Activated CD4-positive, CD25-positive, alpha-beta regulatory T cell treated with anti-CD3 and anti-CD28 coated beads, Interleukin-2, amount 50 U/mL, for 72 hours (primary cell): ENCODE measurements at places on chromosomes 6 and 20.

GRCh38 chr6:4563156-4563555 is 213.0 kb upstream of the CDYL start:
- no peak for DNase-seq

- no peak for DNase-seq
These were observed 102.4 kb downstream of the CDH26 start for GRCh38 chr20:60060593-60060992.

- DNase-seq = no peak
These were observed 111.3 kb downstream of the ADAT2 start for GRCh38 chr6:143339223-143339622.

GRCh38 chr6:164208371-164208770 is 793.9 kb downstream of the QKI start:
- no peak for DNase-seq

GRCh38 chr6:159456349-159456748 is 236.7 kb downstream of the SOD2 start:
- no peak for DNase-seq

- DNase-seq = no peak
These were observed 7.1 kb downstream of the ELOVL2 start for GRCh38 chr6:11036977-11037430.

- no peak for DNase-seq
These were observed 120.7 kb upstream of the NT5E start for GRCh38 chr6:85329196-85329595.

GRCh38 chr20:53829724-53830521 is 236.3 kb upstream of the ZNF217 start:
- no peak for DNase-seq

GRCh38 chr6:121504227-121504626 is 68.8 kb downstream of the GJA1 start:
- DNase-seq = no peak

GRCh38 chr6:167329014-167329413 is 4.1 kb downstream of the TTLL2 start:
- DNase-seq = no peak

GRCh38 chr6:130758813-130759212 is 68.4 kb upstream of the SMLR1 start:
- DNase-seq = no peak

DNA sequence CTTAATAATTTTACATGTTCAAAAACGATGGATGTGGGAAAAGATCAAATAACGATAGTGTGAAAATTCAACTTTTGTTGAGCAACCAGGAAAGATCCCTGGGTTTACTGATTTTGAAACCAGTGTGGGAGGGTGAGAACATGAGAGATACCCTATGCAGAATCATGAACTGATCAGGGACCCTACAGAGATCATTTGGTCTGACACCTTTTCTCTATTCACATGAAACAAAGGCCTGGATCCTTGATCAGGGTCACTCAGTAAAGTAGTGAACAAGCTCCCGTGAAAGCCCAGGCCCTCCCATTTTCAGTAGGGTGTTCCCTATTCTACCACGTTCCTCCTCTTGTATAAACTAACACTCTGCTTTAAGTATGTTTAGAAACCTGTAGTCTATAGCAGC is 60.5 kb upstream of the DUSP22 start:
- DNase-seq = no peak

GRCh38 chr6:158764926-158765325 is 54.2 kb downstream of the EZR start:
- no peak for DNase-seq

DNA sequence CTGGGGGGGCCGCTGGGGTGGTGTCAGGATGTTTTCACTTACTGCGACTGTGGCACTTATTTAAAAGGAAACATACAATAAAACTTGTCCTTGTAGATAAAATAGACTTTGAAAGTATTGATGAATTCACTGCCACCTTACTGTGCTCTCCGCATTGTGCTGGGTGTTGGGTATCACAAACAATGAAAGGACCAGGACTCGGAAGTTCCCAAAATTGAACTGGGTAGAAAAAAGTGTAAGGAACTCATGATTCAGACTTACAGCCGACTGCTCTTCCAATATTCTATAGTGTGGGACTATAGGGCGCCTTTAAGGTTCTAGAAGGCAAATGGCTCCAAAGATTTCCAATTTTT is 32.1 kb upstream of the ID4 start:
- DNase-seq = no peak

- no peak for DNase-seq
These were observed 312.5 kb upstream of the PLCB4 start for GRCh38 chr20:8756410-8756809.

- DNase-seq = no peak
These were observed 254.5 kb downstream of the TMEM242 start for GRCh38 chr6:157068691-157069324.

DNA sequence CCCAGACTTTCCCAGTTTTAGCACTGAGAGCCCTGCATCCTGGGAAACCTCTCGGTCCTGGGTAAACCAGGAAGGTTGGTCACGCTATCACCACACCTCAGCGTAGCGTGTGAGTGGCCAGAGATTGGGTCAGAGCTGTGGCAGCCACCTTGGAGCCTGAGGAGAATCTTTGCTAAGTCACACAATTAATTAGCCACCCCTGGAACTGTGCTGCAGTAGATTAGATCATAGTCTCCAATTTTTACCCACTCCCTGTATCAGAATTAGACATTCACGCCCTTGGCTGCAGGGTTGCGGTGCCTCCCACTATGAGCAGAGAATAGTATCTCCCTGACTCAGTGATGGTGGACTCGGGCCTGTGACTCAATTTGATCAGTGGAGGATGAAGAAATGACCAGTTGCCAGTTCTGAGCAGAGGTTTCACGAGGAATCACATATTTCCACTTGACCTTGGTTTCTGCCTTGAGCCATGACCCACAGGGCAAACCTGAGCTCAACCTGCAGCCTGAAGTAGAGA is 6.0 kb upstream of the PTGIS start:
- no peak for DNase-seq

DNA sequence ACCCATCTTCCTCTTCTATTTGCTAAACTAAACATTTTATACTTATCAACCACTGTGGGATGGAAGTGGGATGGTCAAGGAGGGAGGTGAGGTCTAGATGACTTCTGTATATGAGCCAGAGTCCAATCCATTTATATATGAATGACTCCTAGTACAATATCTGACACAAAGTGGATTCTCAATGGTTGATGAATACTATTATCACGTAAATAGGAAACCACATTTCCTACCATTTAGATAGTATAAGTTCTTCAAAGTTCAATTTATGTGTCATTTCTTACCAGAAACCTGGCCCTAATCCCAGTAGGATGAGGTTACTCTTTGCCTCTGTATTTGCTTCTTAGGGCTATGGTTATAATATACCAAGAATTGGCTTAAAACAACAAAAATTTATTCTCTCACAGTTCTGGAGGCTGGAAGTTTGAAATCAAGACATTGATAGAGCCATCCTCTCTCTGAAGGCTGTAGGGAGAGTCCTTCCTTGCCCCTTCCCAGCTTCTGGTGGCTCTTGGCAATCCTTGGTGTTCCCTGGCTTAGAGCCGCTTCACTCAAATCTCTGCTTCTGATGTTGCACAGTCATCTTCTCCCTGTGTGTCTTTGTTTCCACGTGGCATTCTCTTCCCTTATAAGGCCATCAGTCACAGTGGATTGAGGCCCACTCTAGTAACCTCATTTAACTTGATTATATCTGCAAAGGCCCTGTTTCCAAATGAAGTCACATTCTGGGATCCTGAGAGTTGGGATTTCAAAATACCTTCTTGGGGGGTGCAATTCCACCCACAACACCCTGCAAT is 41.0 kb upstream of the RAB23 start:
- no peak for DNase-seq

DNA sequence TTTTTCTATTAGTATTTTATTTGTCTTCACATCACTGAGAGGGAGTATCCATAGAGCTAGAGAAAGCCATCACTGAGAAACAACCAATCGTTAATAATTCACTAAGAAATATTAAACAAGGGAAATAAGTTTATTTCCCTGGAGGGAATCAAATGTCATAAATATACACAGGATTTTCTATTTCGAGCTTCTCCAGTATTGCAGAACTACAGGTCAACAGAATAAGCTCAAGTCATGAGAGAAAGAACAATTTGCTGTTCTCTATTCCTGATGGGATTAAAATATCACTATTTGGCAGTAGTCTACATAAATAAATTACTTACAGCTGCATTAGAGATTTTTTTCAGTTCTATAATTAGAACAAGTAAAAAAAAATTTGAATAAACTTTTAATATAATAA is 2.2 kb upstream of the FAM162B start:
- no peak for DNase-seq

DNA sequence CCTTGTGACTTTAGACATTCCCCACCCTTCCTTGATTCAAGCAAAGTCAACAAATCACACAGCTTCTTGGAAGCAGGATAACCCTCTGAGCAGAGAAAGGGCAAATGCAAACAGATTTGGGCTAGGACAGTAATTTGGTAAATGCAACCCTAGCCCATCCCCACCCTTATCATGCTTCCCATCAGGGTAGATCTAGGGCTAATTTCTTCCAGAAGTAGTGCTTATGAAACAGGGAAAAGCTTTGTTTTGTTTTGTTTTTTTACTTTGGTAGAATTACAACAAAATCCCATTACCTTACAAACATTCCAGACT is 525.1 kb upstream of the NOX3 start:
- DNase-seq = no peak

GRCh38 chr6:1765160-1765903 is 155.6 kb downstream of the FOXC1 start:
- no peak for DNase-seq

- DNase-seq = no peak
These were observed 28.3 kb downstream of the MAS1 start for GRCh38 chr6:159919011-159919511.

GRCh38 chr6:11607383-11607782 is 69.8 kb downstream of the TMEM170B start:
- DNase-seq = no peak
